ENCODE measurements at places on chromosomes 6 and 20. TPM values are rescaled to one million over a fixed set of nuclear protein-coding genes. Genes with fewer than 3 reads are reported as not detected.

The PTPRK gene
- total RNA-seq, result 73.1 TPM

The MDFI gene
- total RNA-seq, result 94.7 TPM

The ENPP5 gene
- 0.53 TPM for total RNA-seq

- no peak for DNase-seq
Measured at GRCh38 chr6:90420500-90420899, 123.9 kb upstream of the BACH2 start.

The CASS4 gene
- 11.2 TPM for total RNA-seq

The ZNF165 gene
- not detected for total RNA-seq

- no peak for DNase-seq
Measured at GRCh38 chr6:17998442-17998841, 11.0 kb upstream of the KIF13A start.

All from ascending aorta (tissue), 2 donors.